ENCODE measurements at places on chromosomes 2 and 18.

- DNase-seq: no peak
Observed at GRCh38 chr18:56756966-56757365, 105.8 kb downstream of the WDR7 start.

DNA sequence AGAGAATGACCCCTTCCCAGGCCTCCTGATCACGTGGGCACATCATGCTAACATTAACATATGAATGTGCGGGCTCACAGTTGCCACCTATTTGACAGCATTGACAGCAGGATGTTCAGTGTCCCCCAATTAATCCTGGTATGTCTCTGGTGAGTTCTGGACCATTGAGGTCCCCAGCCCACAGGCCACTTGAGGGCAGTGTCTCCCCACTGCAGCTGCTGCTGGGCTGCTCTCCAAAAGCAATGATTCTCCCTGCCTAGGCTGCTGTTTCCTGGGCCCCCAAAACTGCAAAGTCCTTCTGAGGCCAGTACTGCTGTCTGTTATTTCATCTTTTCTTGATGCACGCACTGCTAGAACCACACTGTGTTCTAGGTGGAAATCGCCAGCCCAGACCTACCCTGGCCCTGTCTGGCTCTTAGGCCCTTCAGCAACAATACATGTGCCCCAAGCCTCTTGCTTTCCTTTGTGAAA lies 52.7 kb upstream of the MAPK4 start:
- no peak for DNase-seq

GRCh38 chr2:26122630-26123029 lies 50.3 kb upstream of the GAREM2 start:
- DNase-seq: no peak

DNA sequence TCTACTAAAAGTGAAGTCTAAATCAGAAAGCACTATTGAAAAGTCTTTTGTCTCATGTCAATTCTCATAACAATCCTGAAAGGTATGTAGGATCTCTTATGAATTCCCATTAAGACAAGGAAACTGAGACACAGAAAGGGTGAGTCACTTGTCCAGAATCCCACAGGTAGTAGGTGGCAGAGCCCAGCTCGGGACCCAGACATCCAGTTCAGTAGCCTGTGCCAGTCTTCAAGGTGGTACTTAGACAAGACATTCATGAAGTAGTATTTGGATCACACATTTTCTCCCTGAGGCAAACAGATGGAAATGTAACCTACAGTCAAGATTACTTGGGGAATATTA lies 14.8 kb upstream of the PARD3B start:
- no peak for DNase-seq

- DNase-seq: no peak
Observed at GRCh38 chr2:144241801-144242200, 278.1 kb downstream of the ZEB2 start.

GRCh38 chr2:186570604-186571003 lies 19.3 kb upstream of the ITGAV start:
- no peak for DNase-seq

- DNase-seq: no peak
Observed at GRCh38 chr2:147679191-147679954, 165.5 kb upstream of the ACVR2A start.

GRCh38 chr2:18752667-18753422 lies 163.5 kb upstream of the NT5C1B start:
- DNase-seq: no peak

DNA sequence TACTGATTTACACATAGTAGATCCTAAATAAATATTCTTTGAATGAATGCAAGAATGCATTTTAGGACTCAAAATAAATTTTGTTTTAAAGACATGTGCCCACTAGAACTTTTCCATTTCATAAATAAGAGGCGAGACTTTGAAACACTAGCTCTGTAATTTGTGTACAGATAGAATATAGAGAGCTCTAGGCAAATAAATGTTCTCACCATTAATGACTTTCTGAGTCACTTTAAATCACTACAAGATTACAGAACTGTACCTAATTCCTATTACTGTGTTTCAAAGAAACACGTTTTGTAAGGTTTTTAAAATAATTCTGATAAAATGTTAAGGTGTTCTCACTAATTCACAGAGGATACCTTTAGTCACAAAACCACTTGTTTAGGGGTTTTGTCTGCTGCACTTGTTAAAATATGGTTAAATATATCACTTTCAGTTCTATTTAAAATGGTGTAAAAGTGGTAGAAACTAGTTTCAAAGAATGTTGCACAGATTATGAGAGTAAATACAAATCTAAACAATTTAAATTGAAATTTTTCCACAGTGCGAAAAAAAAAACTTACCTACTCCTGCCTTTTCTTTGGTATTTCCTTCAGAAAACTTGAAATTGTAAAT lies 158.7 kb upstream of the ZC3H15 start:
- DNase-seq: no peak

- DNase-seq: no peak
Observed at GRCh38 chr18:377088-377487, 109.2 kb upstream of the THOC1 start.

GRCh38 chr2:199434555-199434954 lies 23.2 kb downstream of the SATB2 start:
- no peak for DNase-seq

DNA sequence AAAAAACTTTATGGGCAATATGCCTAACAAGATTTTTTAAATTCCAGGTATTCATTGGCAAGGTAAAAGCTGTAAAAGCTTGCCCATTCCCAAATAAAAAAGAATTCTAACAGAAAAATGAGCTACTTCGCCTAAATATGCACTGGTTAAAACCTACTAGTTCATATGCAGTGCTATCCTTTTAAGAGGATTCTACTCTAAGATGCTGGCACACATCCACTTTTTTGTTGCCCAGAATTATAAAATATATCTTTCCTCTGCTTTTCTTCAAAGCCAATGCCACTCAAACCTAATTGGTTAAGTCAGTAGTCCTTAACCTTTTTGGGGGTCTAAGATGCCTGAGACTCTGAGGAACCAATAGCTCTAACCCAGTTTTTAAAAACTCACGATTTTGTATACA lies 3.2 kb downstream of the XPO1 start:
- no peak for DNase-seq

- DNase-seq: no peak
Observed at GRCh38 chr2:189661957-189662321, 680 bp downstream of the ASNSD1 start.

- no peak for DNase-seq
Observed at GRCh38 chr2:104408266-104408665, 445.6 kb upstream of the POU3F3 start.

GRCh38 chr2:106004851-106005250 lies 189.2 kb downstream of the UXS1 start:
- DNase-seq: no peak

- peak; percentile 44 for DNase-seq
Observed at GRCh38 chr18:48952287-48953103, 1.7 kb upstream of the SMAD7 start.

- DNase-seq: no peak
Observed at GRCh38 chr2:151518802-151519201, 109.1 kb downstream of the RIF1 start.

DNA sequence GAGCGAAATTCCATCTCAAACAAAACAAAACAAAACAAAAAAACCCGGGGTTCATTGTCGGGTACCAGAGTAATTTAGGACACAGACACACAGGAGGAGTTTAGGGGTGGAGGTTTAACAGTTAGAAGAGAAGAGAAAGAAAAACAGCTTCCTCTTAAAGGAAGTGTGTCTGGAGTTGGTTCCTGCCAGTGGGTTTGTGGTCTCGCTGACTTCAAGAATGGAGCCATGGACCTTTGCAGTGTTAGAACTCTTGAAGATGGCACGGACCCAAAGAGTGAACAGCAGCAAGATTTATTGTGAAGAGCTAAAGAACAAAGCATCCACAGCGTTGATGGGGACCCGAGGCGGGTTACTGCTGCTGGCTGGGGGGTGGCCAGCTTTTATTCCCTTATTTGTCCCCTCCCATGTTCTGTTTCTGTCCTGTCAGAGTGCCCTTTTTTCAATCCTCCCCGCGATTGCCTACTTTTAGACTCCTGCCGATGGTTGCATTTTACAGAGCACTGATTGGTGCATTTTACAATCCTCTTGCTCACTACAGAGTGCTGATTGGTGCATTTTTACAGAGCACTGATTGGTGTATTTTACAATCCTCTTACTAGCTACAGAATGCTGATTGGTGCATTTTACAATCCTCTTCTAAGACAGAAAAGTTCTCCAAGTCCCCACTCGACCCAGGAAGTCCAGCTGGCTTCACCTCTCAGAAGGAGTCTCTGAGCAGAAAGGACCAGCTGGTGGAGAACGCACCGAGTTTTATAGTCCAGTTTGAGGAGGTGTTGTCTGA lies 28.7 kb upstream of the ATP8B1 start:
- DNase-seq: no peak

- DNase-seq: no peak
Observed at GRCh38 chr2:209771474-209772289, at the start of gene UNC80. Gene UNC80, plus strand, starts transcription at chr2:209771832. Its CDS starts 241 bp downstream, at chr2:209772073.

DNA sequence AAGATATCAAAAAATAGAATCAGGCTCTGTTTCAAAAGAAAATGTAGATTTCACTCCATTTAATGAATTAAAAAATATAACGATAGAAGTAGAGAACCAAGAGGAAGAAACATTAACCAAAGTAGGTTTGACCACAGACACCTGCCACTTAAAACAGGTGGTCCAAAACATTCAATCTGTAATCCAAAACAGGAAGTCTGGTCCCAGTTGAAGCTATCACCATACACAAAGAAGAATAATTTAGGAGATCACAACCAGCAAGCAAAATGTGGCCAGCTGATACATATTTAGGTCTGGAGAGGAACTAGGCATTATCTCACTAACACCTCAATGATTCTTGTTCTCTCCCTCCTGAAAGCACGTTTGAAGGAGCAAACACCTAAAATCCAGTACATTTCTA lies 73.1 kb downstream of the FTCDNL1 start:
- DNase-seq: no peak

DNA sequence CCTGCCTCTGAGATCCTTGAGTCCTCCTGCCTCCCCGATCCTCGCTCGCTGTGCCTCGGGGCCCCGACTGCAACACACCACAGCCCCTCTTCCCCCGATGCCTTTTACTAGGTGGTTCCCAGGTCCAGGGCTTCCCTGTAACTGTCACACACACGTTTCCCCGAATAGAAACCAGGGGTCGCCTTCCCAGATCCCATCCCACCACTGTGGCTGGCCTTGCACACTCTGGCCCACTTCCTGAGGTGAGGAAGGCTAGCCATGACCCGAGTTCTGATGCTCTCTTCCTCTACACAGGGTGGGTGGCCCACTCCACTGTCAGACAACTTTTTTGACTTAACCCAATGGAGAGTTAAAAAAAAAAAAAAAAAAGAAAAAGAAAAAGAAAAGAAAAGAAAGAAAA lies 139.6 kb upstream of the ASB18 start:
- no peak for DNase-seq

All from T-helper 17 cell (primary cell).